ENCODE measurements at places on chromosomes 4 and X. TPM values are rescaled to one million over a fixed set of nuclear protein-coding genes. Genes with fewer than 3 reads are reported as not detected.
A peak's percentile ranks its signal among the peaks of the same experiment; 100 is the strongest.

The CFP gene
- total RNA-seq = 0.12 TPM

The NELFA gene
- 12.3 TPM for total RNA-seq

- DNase-seq = peak; percentile 15
Measured at GRCh38 chr4:38949411-38950051, 81.9 kb downstream of the FAM114A1 start.

DNA sequence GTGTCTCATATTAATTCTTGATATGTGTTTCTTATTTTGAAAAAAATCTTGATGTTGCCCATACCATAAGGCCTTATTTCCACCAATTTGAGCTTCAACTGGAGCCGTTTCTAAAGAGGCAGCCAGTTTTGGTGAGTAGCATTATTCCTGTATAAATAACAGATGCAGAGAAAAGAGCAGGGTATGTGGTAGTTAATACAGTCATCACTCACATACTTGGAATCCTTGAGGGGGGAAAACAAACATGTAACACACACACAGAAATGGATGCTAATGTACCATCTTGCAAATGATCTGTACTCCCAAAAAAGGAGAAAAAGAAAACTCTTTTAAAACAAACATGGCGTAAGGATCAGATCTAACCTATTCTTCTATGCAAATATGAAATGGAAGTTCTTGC is 389.7 kb downstream of the GPM6A start:
- no peak for DNase-seq

DNA sequence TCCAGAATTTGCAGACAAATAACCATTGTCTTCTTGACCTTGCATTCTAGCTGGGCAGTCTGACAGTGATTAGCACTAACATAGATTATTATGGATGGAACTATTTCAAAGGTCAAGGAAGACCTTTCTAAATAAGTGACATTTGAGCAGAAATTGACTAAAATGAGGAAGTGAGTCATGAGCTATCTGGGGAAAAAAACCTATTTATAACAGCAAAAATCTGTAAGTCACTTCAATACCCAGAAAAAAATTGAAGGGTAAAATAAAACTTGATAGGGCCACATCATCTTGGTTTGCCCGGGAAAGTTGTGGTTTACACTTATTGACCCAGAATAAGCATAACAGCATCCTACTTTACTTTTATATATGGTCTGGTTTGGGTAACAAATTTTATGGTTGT is 414.6 kb upstream of the HS3ST1 start:
- DNase-seq = no peak

DNA sequence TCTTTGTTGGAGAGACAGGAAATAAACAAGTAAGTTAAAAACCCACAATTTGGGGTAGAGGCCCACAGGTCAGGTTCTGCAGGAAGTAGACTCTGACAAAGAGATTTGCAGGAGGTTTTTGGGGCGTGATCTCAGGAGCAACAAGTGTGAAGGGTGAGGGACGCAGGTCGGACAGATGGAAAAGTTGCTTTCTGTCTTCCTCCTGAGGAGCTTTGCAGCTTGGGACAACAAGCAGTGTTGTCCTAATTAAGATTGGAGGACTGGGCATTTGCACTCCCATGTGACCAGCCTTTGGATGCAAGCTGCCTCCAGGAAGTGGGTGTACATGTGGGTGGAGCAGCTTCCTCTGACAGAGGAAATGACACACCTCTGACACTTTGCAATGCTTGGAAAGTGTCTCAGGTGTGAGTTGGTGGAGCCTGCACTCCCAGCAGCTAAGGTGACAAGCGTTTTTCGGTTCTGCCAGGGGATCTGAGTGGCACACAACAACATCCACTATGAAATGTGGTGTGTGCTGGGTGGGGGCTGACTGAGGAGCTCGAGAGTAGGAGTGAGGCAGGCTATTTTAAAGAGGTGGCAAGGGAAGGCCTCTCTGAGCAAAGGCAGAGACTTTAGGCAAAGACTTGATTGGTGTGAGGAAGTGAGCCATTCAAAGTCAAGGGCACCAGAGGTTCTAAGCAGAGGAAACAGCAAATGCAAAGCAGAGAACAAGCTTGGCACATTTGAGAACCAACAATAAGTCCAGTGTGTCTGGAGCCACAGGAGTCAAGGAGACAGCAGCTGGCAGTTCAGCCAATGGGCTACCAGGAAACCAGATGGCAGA is 339.8 kb upstream of the GATB start:
- DNase-seq = no peak

Data from RPMI7951 (cell line).